ENCODE measurements at places on chromosomes 3 and 15.
A peak's percentile ranks its signal among the peaks of the same experiment; 100 is the strongest.

GRCh38 chr3:124780761-124781475, 50.7 kb downstream of the UMPS start:
- no peak for DNase-seq

DNA sequence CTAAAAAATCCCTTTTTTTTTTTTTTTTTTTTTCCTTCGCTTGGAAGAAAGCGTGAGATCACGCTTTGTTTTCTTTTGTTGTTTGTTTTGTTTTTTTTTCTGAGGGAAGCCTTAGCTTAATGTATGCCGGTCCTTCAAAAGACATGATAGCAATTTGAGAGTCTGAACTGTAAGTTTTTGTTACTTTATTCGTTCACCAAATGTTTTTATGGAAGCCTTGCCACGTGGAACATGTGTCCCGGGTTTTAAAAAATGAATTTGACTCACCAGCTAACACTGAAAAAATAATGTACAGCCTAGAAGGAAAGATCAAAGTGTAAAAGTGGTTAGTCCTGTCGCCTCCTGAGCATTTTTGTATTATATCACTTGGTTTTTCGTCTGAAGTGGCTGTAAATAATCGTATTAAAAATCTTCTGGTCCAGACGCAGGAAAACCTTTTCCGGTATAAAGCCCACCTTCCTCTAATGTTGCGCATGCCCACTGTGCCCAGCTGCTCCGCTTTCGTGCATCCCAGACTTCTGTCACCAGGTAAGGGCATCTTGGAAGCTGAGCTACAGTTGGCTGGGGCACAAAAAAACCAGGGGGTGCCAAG, 795 bp upstream of the MYNN start:
- peak; percentile 93 for DNase-seq

- no peak for DNase-seq
Measured at GRCh38 chr3:177474652-177475355, 277.5 kb upstream of the TBL1XR1 start.

DNA sequence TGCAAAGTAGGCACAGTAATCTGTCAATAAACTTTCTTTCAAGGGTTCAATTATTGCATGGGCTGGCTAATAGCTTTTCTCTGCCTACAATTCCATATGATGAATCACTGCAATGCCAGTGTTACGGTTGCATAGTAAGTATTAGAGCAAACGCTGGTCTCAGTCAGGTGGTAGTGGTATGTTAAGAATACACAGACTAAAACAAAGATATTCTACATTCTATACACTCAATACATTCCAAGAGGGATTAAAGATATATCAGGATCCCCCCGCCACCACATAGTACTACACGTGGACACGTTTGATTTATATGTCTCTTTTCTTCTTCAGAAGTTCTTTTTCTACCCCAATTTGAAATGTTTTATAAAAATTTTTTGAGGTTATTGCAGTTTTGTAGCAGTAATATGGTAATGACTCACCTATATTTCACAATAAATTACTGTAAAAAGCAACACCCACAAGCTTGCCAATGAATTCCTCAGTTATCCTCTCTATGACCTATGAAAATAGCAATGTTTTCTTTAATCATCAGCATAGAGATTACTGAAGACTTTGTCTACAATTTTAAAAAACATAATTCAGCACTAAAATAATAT, 68.2 kb downstream of the CD200R1L start:
- DNase-seq: no peak

DNA sequence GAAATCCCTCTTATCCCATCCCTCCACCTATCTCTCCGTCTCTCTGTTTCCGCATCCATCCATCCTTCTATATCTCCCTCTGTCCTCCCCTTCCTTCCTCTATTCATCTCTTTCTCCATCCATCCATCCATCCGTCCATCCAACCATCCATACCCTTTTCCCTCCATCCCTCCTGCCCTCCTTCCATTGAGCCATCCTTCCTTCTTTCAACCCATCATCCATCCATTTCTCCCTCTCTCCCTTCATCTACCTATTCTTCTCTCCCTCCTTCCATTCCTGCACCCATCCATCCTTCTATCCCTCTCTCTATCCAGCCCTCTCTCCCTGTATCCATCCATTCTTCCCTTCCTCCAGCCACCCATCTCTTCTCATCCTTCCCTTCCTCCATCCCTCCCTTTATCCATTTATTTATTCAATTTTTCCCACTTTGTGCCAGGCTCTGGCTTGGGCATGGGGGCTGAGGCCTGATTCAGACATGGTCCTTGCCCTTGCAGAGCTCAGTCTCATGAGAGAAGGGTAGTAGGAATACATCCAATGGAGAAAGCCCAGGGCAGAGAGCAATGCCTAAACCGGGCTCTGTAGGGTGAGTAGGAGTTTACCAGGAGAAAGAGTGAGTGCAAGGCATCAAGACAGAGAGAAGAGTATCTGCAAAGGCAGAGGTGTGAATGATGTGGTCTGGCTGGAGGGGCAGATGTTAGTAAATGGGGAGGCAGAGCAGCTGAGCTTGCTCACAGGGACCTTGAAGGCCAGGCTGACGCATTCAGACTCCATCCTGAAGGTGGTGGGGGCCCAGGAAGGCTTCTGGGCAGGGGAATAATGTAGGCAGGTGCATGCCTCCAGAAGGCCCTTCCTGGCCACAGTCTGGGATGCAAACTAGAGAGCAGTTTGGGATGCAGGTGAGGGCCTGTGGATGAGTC, 19.5 kb upstream of the FBLN2 start:
- DNase-seq: no peak

DNA sequence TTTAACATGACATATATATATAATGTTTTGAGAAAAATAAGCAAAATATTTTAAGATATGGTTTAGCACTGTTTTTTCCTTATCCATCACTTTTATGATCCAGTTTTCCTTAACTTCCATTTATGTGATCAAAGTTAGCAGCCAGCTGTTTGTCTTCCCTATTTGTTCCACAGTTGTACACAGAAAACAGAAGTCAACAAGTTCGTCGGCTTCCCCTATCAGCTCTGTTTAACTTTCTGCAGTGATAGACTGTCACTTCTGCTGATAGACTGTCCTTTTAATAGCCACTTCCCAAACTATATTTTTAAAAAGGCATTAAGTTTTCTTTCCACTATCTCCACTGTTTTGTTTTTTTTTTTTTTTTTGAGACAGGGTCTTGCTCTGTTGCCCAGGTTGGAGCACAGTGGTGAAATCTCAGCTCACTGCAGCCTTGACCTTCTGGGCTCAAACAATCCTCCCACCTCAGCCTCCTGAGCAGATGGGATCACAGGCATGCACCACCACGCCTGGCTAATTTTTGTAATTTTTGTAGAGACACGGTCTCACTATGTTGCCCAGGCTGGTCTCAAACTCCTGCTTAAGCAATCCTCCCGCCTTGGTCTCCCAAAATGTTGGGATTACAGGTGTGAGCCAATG, 7.2 kb downstream of the FSD2 start:
- DNase-seq: no peak

- no peak for DNase-seq
Measured at GRCh38 chr3:190109441-190109840, 11.3 kb downstream of the P3H2 start.

DNA sequence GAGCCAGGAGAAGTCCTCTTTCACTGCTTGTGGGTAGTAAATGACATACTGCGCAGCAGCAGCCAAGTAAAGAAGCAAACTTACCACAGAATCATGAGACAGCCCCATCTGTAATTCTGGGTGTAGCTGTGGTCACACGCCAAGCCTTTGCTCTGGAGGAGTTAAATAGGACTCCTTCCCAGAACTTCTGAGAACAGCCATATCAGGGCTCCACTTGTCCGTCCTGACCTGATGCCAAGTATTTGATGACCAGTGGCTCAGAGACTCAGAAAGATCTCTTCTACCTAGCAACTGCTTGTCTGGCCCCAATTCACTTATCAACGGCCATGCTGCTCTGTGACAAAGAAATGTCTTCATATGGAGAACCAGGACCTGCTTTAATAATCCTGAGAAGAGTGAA, 20.6 kb upstream of the GOLIM4 start:
- no peak for DNase-seq

- no peak for DNase-seq
Measured at GRCh38 chr15:66285533-66286280, 7.7 kb upstream of the DIS3L start.

DNA sequence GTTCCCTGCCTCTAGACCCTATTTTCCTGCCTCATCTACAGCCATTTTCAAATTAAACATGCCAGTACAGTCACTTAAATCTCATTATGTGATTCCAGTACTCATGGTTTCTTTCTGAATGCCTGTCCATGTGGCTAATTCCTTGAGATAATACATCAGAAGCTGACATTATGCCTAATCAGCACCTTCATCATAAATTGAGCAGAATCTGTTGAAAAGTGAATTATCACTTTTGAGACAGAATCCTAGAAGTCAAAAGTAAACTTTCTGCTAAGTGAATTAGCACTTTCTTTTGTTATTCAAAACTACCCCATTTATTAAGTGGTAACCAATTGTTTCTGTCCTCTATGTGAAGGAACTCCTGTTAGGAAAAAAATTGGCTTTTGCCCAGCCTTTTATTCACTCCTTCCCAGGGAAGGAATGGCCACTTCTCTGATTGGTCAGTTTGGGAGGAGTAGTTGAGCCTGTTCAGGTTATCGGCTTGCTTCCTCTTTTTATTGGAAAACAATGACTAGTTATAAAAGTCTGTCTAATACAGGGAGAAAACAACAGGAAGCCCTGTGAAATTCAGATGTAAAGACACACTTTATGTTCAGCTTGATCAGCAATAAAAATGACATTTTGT, 40.5 kb downstream of the OSTN start:
- no peak for DNase-seq

DNA sequence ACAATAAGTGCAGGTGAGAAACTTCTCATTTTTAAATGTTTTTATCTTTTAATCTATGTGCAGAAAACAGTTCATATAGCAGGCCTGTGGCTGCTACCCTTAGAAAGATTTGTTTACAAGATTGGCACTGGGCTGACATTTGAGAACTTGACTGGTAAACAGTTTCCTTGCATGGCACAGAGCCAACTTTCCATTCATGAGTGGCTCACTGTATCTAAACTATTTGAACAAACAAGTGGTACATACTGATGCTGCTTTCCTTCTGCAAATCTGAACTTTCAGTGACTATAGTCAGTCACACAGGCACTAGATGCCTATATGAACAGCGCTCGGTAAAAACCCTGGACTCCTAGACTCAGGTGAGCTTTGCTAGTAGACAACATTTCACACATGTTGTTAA, 6.3 kb upstream of the GTPBP8 start:
- DNase-seq: no peak

All from NCI-H526 treated with DMSO at 0.1 percent for 48 hours (cell line).